Liver (tissue), 10 donors: ENCODE measurements at places on chromosomes 1 and 21.

- DNase-seq: no peak
Measured at GRCh38 chr1:202688401-202688800, 21.9 kb downstream of the SYT2 start.

DNA sequence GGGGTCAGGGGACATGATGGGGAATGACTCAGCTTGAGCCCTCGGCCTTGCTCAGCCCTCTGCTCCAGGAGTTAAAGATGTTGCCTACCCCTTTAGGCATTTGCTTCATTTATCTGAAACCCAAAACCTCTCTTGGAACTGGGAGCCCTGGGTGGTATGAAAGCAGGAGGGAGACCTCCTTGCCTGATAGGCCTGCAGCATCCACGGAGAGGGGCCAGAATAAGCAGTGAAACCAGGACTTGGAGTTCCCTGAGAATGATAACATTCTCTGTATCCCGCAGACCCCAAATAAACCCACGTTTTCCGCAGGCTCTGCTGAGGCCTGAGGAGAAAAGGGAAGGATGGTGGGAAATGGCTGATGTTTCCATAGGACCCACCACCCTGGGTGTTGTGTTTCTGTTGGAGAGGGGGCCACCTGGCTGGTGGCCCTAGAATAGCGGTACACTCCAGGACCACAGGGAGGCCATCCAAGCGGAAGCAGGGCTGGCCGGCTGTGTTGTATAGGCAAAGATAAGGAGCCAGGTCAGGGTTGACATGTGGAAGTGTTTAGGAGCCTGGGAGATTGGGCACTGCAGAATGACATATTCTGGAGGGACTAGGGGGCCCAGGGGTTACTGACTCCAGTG is 77.4 kb downstream of the FOXD2 start:
- no peak for DNase-seq

DNA sequence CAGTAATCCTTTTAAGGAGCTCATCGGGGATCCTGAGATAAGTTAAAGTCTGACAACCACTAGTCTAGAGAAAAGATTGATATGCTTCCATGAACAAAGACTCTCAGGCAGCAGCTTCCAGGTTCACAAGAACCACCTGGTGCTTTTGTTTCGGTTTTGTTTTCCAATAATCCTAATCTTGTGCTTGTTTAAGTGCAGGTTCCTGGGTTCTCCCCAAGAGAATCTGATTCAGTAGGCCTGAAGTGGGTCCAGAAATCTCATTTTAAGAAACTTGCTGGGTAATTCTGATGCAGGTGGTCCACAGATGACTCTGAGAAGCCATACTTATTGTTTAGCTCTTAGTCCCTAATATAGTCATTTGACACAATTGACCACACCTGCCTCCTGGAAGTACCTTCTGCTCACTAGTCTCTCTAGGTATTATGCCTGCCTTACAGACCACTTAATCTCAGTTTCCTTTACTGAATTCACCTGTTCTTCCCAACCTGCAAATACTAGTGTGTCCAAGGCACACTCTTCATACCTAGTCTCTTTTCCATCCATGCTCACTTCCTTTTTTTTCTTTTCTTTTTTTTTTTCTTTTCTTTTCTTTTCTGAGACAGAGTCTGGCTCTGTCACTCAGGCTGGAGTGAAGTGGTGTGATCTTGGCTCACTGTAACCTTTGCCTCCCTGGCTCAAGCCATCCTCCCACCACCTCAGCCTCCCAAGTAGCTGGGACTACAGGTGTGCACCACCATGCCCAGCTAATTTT is 20.5 kb upstream of the FRRS1 start:
- no peak for DNase-seq

- no peak for DNase-seq
Measured at GRCh38 chr1:161066694-161067093, 3.0 kb downstream of the ARHGAP30 start.

DNA sequence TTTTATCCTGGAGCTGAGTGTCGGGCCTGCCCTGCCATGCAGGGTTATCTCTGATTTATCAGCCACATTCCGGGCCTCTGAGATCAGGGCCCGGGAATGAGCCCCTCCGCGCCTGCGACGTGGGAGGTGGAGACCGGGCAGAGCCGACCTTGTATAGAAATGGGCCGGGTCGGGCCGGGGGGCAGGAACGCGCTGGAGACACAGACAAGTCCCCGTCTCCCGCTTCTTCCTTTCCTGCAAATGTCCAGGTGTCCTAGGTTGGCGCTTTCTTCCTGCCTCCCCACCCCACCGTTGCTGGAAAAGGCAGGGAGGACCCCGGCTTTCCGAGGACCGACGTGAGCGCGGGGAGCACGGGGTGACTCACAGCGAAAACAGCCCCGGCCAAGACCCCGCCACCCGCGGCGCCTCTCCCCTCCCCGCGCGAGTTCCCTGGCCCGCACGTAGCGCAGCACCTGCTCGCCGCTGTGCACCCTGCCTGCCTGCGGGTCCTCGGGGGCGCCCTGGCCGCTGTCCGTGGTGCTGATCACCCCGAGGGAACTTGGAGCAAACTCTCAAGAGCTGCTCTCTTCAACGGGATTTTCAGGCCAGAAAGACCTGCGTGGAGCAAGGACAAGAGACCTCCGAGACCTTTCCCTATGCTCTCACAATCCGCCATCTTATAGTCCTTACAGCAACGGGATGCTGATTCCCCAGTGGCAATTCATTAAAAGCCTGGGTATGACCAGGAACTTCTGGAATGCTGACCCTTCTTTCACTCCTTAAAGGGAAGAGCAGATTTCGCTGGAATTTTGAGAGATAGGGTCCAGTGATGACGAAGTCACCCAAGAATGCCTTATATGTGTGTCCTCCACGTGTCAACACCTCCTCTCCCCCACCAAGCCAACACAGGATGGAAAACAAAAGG is 475 bp upstream of the NPPB start:
- DNase-seq: peak; percentile 77

GRCh38 chr1:210726621-210727020 is 397.9 kb downstream of the HHAT start:
- DNase-seq: peak; percentile 58

DNA sequence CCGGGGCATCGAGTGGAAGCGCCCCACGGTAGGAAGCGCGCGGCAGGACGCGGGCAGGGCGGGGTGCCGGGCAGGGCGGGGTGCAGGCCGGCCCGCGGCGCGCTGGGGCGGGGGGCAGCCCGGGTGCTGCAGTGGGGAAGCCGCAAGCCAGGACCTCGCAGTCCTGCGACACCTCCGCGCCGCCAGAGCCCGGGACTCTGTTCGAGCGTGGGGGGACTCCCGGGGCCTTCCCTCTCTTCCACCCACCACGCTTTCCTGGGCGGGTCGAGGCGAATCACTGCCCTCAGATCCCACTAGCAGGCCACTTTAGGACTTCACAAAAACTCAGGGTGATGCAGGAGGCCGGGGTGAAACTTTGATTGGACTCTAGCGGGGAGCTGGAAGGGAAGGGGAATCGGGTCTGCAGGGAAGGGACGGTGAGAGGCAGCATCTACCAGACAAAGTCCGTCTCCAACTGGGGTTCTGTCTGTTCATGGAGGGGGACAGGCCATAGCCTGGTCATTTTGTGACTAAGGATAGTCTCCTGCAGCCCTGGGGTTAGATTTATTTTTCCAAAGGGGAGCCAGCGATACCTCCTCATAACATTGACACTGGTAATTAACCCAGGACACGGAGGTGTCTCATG is 623 bp downstream of the CAPN2 start:
- no peak for DNase-seq

- no peak for DNase-seq
Measured at GRCh38 chr1:33930346-33931110, 66.6 kb downstream of the HMGB4 start.

GRCh38 chr1:59178339-59179187 is 118.3 kb upstream of the FGGY start:
- no peak for DNase-seq

- DNase-seq: no peak
Measured at GRCh38 chr1:119159111-119159510, 18.7 kb upstream of the WARS2 start.

- DNase-seq: no peak
Measured at GRCh38 chr1:168287237-168287664, 6.6 kb downstream of the TBX19 start.

DNA sequence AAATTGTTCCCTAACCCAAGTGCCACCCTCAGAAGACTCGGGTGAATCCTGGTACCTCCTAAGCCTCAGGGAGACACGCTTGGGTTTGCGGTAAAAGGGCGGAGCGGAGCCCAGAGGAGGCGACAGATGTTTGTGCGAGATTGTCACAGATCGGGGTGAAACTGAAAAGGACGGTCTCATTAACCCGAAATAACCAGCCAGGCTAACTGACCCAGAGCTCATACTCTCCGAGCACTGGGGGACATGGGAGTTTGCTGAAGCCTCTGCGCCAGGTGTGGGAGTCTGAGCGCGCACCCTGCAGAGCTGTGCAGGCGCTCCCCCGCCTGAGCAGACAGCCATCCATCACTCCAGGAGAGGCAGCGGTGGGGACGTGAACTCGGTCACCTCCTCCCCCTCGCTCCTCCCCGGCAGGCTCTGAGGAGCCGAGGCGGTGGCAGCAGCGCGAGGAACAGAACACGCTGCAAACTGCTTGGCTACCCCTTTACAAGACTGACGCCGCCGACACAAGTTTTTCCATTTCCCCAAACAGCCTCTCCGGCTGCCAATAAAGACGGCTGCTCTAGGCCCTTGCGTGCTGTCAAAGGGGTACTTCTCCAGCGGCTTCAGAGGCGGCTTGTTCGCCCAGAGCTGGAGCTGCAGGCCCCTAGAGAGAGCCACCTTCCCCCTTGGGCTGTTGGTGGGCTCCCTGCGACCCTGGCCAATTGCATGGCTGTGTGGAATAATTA is 43.5 kb downstream of the RRAGC start:
- DNase-seq: peak; percentile 60

DNA sequence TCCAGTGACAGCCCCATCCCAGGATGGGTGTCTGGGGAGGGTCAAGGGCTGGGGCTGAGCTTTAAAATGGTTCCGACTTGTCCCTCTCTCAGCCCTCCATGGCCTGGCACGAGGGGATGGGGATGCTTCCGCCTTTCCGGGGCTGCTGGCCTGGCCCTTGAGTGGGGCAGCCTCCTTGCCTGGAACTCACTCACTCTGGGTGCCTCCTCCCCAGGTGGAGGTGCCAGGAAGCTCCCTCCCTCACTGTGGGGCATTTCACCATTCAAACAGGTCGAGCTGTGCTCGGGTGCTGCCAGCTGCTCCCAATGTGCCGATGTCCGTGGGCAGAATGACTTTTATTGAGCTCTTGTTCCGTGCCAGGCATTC is 24.2 kb downstream of the PCSK9 start:
- no peak for DNase-seq

DNA sequence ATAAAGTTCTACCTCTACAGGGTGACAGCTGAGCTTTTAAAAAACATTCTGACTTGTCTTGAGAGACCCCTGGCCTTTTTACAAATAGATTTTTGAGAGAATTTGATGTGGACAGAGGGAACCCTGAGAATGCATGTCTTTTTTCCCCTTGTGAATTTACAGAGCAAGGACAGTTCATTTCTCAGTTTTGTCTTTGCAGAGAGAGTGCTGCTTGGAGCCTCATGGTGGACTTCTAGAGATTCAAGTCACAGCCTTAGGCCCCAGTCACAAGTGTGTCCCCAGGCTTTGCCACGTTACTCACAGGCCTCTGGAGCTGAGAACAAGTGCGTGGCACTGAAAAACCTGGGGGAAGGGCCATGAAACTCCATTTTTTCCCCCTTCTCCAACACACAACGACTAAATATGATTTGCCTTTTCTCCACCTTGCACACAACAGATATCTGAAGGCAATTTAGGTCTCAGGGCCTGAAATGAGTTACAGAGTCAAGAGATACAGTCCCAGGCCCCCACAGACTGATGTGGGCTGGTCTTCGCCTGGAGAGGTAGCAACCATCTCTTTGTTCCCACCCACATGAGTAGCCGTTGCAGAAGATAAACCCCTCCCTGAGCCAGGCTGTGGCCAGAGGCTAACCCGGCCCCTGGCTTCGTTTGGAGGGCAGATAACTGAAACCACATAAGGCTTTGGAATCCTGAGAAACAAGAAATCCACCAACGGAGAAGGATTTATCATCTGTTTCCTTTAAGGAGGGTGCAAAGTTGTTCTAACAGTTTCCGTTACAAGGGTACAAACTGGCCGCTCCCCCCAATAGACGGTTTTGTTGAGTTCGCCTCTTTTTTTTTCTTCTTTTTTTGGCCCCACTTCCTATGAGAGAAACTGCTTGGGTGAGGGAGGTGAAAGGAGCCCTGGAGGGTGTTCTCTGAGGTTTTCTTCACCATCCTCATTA is 1.0 kb upstream of the PIGV start:
- peak; percentile 82 for DNase-seq

GRCh38 chr1:177023726-177024125 is 140.8 kb downstream of the ASTN1 start:
- no peak for DNase-seq

GRCh38 chr1:106022312-106022902 is 1034.1 kb upstream of the PRMT6 start:
- DNase-seq: no peak

DNA sequence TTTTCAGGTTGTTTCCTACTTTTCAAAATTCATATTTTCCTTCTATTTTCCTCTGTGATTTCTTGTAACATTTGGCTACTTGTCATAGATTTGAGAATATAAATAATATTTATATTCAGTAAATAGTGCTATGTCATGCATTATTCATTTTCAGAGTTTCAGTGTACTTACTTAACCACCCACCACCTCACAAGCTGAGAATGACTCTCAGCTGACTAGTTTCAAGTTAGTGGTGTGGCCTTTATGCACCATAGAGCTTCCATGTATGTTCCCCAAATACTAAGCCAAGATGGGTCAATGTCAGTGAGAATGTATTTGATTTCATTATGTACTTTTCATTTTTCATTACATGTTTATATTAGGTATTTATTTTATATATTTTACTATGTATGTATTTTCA is 56.9 kb upstream of the RGS1 start:
- no peak for DNase-seq

GRCh38 chr1:30637183-30637980 is 86.0 kb downstream of the MATN1 start:
- no peak for DNase-seq

GRCh38 chr1:111161843-111162487 is 21.9 kb downstream of the CEPT1 start:
- no peak for DNase-seq

GRCh38 chr1:106846656-106847055 is 209.8 kb upstream of the PRMT6 start:
- no peak for DNase-seq

DNA sequence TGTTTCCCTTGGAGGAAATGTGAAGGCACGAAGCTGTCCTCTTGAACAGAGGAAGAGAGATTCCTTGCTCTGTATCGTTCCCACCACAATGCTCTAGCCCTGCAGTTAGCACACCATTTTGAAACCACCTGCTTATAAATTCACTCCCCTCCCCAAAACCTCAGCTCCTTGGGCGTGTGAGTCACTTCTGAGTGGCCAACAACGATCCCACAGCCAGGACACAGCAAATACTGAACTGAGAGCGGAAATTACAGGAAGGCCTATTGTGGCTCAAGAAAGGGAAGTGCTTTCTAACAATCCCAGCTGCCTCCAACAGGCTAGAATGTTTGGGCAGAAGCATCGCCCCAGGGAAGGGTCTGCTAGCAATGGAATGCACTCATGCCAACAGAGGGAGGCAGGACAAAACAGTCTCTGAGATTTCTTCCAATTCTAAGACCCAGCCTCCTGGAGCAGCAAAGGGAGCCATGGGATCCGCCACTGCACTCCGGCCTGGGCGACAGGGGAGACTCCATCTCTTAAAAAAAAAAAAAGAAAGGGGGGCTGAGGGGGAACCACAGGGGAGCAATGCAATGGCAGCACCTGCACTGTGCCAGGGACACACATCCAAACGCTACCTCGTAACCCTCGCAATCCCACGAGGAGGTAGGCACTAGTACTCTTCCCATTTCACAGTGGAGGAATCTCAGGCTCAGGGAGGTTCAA is 1.9 kb downstream of the TMEM53 start:
- no peak for DNase-seq
